ENCODE measurements at places on chromosomes 2 and 18. TPM values are rescaled to one million over a fixed set of nuclear protein-coding genes. Genes with fewer than 3 reads are reported as not detected.

The ERICH2 gene
- 9.6 TPM for total RNA-seq

GRCh38 chr2:125312342-125312741, 1287.3 kb downstream of the CNTNAP5 start:
- H3K4me3 ChIP-seq: no peak overlapping the region
- no peaks in the 10 kb centered on the region for H3K4me1 ChIP-seq
- H3K27me3 ChIP-seq: no peaks in the 10 kb centered on the region
- no peaks in the 10 kb centered on the region for H3K36me3 ChIP-seq
- no peak overlapping the region for H3K27ac ChIP-seq

The NDUFS1 gene
- total RNA-seq: 91.5 TPM

The CACNB4 gene
- total RNA-seq: 0.59 TPM

GRCh38 chr2:127957240-127957639, 70.6 kb downstream of the SAP130 start:
- H3K27ac ChIP-seq: no peak overlapping the region
- H3K27me3 ChIP-seq: no peaks in the 10 kb centered on the region
- H3K4me3 ChIP-seq: no peak overlapping the region
- peak; percentile 38 for DNase-seq

DNA sequence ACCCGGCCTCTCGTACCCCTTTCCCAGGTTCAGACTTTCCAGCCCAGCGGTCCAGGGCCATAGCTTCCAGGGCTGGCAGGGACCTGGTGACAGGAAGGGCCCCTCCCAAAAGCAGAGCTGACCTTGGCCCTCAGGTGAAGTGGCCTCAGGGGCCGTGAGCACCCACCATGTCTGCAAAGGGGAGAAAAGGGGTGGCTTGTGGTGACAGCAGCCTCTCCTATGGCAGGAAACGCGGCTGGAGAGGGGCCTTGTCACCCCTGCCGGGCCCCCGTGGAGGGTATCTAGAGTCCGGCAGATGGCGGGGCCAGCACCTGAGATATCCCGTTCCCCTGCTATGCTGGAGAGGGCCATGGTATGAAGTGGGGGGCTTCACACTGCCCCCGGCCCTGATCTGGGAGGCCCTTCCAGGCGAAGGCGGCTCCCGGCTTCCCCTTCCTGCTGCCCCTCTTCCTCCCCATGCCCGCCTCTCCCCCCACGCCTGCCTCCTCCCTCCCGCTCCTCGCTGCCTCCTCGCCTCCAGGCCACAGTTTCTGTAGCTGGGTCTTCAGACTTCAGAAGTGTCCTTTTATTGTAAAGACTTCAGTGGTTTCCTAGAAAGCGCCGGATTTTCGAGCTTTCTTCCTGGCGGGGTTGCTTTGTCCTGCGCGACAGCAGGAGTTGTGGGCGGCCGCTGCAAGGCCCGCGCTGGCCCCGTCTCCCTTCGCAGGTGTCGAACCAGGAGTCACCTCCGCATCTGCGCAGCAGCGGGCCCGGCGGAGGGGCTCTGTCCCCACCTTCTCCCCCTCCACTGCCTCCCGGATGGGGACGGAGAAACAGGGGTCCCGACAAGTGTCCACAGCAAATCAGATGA, 240.5 kb upstream of the MYT1L start:
- H3K27ac ChIP-seq: no peak overlapping the region
- no peaks in the 10 kb centered on the region for H3K27me3 ChIP-seq
- H3K4me3 ChIP-seq: no peak overlapping the region

DNA sequence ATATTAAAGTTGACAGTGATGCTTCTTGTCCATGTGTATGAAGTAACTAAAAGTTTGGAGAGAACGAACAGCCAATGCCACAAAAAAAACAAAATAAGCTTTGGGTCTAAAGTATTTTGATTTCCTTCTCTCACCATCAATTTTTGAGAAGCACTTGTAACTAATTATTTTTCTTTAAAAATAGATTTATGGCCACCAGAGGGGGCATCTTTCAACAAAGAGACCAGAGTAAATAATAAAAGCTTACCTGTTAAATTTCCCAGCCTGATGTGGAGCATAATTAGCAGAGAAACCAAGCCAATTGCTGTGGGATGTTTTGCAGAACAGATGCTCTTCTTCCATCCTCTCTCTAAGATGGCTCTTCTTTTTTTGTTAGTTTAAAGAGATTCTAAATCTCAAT, 29.0 kb downstream of the LINC00305 start:
- no peaks in the 10 kb centered on the region for H3K36me3 ChIP-seq

DNA sequence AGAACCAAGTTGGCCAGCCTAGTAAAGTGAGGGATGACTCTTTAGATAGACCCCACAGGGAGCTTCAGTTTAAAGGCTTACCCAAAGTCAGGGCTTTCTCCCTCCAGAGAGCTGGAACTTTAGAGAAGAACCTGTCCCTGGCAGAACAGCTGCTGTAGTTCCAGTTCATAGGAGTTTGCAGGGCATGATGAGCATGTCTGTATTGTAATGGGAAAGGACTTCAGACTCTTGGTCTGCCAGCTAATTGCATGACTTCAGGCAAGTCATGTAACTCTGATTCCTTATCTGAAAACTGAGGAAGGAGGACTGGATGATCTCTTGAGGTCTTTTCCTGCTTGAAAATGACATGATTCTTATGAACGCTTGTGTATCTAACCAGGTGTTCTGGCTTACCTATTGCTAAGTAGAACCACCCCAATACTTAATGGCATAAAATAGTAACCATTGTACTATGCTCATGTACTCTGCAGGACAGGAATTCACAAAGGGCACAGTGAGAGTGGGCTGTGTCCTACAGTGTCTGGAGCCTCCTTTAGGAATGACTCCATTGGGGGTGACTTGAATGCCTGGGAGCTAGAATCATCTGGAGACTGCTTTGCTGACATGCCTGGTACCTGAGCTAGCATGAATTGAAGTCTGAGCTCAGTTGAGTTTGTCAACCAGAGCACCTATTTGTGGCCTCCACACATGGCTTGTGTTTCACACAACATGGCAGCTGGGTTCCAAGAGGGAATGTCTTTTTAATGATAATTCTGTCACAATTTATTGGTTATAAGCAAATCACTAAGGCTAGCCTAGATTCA, 18.9 kb downstream of the SP5 start:
- H3K27ac ChIP-seq: no peak overlapping the region
- H3K27me3 ChIP-seq: no peaks in the 10 kb centered on the region
- DNase-seq: no peak
- H3K36me3 ChIP-seq: no peaks in the 10 kb centered on the region
- no peaks in the 10 kb centered on the region for H3K4me1 ChIP-seq
- H3K4me3 ChIP-seq: no peak overlapping the region
